ENCODE measurements at places on chromosomes 4 and X.

DNA sequence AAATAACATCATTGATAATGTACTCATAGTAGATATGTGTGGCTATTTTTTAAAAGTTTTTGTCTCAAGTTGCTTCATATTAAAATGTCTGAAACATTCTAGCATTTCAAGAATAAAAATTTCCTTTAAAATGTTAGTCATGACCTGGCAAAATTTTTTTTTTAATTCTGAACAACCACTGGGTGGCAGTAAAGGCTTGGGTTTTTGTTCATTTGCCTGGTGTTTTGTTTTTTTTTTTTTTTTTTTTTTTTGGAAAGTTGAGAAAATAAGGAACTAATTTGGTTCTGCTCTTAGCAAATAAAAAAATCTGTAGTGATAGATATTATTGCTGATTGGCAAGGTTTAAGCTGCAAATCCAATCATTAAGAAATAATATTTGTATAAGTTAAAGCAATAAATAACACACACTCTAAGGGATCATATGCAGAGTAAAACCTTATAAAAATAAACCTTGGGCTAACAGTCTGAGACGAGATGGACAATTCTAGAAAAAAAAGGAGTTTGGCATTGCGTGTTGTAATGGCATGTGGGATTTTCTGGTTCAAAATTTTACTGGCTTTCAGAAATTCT is 81.4 kb downstream of the CEP44 start:
- DNase-seq = no peak

GRCh38 chr4:823761-824460 is 2.0 kb downstream of the CPLX1 start:
- no peak for DNase-seq

DNA sequence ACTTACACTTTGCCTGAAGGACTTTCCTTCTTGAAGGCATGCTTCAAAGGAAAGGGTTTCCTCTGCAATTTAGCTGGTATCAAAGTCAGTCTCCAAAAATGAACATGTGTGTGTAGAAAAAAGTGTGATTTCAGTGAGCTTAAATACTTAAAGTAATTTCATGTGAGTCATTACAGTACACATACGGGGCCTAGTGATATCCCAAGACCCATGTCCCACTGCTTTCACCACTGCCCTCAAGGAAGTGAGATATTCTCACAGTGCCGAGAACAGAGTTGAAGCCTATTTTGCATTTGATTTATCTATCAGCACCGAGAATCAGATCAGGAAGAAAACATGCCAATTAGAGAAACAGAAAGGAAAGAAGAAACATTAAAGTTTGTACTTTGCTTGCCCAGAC is 61.0 kb downstream of the CHST7 start:
- no peak for DNase-seq

GRCh38 chr4:129600898-129601297 is 504.9 kb downstream of the C4orf33 start:
- DNase-seq = no peak

DNA sequence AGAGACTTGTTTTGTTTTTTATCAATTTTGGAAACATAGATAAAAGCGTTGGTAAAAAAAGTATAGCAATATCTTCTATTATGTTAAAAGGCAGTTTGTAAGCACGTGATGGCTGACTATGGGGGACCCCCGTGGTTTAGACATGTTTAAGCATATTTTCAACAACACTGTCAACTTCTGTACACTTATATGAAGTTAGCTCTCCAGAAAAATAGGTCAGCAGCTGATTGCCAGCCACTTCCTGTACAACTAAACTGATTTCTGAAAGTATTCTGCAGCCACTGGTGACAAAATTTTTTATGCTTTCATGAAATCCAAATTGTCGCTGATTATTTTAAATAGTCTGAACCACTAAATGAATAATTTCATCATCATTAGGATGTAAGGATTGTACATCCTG is 45.2 kb downstream of the RBMX2 start:
- DNase-seq = no peak

DNA sequence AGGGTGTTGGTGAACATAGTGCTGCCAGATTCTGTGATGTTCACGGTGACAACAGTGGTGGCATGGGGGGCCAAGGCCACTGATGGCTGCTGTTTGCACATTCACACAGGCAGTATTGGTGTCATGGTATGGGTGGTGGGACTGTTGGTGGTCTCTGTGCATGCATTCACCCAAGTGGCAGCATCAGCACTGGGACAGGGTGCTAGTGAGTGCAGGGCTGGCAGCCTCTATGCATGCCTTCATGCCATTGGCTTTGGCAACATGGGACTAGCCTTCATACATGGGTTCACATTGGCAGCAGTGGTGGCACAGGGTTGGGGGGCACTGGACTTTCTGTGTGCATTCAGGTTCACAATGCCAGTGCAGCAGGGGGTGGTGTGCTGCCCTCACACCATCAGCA is 489.7 kb upstream of the FGF16 start:
- DNase-seq = no peak

GRCh38 chr4:67499799-67500198 is 45.5 kb downstream of the CENPC start:
- DNase-seq = no peak

- no peak for DNase-seq
Observed at GRCh38 chrX:133645977-133646718, 230.9 kb upstream of the GPC4 start.

DNA sequence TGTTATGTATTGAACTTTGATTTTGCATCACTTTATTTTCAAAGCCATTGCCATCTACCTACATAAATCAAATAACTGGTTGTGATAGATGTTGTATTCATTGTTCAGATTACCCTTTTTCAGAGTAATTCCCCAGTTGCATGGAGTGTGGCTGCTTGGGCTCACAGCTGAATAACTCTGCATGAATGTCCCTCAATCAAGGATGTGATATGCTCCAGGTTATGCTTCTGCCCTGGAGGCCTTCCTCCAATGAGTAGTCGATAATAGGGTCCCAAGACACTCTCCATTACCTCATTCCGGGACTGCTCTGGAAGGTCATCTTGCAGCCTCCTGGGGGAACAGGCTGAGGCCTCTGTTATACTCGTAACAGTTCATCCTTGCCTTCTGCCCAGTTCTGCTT is 251.8 kb downstream of the ADGRL3 start:
- no peak for DNase-seq

- DNase-seq = no peak
Observed at GRCh38 chr4:147769386-147769785, 37.5 kb downstream of the ARHGAP10 start.

DNA sequence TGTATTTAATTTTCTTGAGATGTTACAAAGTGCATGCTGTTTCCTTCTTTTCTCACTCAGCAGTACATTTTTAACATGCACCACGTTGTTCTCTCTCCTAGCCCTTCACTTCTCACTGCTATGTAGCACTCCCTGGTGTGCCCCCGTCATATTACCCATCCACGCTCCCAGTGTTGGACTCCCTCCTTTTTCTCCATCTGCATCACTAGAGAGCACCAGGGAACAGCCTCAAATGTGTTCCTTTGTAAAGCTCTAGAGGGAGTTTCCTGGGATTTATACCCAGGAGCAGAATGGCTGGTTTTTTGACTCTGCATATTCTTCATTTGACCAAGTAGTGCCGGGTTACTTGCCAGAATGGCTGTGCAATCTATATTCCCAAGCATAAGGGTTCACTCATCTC is 240.3 kb upstream of the ANXA3 start:
- DNase-seq = no peak

DNA sequence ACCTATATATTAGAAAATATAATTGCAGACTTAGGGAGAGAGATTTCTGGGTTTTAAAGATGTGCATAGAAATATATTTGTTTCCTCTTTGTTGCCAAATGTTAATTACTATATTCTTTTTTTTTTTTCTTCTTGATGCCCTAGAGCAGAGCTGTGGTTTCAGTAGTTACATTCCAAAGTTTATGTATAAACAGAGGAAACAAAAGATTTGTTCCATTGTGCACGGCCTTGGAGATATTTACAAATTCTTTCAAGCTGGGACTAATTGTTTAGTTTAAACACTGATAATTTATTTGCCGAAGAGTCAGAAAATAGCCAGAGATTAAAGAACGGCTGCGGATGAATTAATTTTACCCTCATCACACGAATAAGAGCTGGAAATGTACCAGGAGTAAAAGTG is 85.1 kb downstream of the USP46 start:
- no peak for DNase-seq
